ENCODE measurements at places on chromosomes 3 and 15.

DNA sequence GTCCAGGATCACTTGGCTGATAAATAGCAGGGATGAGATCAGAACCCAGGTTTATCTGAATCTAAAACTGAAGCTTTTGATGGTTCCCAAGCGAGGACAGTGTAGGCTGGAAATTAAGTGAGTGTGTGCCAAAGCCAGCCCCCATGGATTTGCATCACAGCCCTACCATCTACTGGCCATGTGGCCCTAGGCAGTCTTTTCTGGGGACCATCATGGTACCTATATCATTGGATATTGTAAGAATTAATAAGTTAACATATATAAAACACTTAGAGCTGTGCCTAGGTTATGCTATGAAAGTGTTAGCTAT lies 32.8 kb upstream of the SSR3 start:
- DNase-seq: no peak

DNA sequence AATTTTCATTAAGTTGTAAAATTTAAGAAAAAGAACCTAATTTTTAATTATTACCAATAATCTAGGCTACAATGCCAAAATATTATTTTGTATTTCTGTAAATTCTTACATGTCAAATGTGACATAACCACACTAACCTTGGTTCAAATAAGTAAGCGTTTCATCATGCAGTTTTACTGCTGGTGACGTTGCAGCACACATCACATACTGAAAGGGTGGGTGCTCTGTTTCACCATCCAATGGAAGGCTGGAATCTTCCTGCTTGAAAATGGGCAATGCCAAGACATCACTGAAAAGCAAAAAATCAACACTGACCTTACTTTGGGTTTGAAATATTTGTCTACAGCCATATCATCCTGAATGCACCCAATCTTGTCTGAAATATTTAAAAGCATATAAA lies 14.8 kb downstream of the UBP1 start:
- DNase-seq: no peak

DNA sequence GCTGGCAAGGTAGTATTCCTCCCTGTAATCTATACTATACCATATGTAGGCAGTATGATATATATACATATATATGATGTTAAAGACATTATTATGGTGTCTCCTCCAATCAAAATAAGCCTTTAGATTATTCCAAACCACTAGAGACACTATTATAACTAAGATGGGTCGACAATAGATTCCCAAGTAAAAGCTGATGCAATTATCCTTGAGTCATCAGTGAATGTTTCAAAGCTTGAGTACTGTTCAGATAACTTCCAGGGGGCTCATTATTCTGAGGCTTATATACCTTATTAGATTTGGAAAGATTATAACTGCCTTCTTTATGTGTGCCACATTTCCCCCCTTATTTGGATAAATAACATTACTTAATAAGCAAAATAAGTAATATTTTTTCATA lies 11.9 kb upstream of the C3orf38 start:
- no peak for DNase-seq

- DNase-seq: no peak
Observed at GRCh38 chr3:2535206-2535605, 436.5 kb downstream of the CNTN4 start.

DNA sequence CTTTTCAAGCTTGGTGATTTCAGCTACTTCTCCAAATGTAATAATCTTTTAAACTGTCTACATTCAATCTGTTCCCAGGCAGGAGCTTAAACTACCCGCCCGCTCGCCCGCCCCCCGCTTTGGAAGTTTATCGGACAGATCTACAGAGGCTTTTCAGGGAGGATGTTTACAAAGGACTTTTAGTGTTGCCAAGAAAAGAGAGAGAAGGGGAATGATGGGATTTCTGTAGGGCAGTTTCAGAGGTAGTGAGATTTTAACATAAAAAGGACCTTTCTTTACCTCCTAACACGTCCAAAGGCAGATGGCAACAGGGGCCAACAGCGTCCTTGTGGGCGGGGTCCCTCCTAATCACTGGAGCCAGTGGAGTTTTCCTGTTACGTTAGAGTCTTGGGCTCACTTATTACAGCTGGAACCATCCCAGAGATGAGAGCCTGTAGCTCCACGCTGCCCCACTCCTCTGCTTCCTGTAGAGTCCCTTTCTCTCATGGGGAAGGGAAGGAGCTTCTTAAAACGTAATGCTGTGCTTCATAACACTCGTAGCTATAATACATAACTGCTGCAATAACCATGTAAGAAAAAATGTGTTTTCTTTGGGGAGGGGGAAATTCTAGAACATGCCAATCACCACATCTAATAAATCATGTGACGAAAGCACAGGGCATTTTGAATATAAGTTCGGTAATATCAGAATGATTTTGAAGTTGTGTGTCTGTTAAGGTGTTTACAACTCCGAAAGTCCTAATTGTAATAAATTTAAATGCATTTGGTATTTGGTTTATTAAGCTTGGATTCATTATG lies 30.9 kb downstream of the HES1 start:
- DNase-seq: no peak

DNA sequence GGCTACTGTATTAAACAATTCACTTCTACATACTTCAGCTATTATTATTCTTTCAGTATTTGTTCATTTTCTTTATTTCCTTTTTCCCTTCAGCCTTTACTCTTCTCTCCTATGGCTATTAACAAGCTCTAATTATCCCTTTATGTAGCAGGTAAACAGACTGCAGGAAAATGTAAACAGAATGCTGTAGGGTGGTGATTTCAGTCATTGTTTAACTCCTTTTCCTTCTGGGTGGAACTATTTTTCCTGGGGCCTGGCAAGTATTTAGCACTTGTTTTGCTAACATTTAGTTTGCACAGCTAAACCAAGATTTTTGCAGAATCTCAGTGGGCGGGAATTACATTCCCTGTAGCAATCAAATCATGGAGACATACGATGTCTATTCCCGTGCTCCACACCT lies 14.4 kb downstream of the RARB start:
- no peak for DNase-seq

DNA sequence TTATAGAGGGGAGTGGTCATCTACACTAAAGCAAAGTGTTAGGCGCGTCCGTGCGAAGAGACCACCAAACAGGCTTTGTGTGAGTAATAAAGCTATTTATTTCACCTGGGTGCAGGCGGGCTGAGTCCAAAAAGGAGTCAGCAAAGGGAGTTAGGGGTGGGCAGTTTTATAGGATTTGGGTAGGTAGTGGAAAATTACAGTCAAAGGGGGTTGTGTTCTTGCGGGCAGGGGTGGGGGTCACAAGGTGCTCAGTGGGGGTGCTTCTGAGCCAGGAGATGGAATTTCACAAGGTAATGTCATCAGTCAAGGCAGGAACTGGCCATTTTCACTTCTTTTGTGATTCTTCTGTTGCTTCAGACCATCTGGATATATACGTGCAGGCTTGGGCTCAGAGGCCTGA lies 47.1 kb downstream of the OIP5 start:
- DNase-seq: no peak

GRCh38 chr3:126109880-126110235 lies 25.9 kb upstream of the SLC41A3 start:
- no peak for DNase-seq

GRCh38 chr3:71704915-71705314 lies 20.3 kb downstream of the EIF4E3 start:
- DNase-seq: no peak

GRCh38 chr3:149560001-149560400 lies 85.5 kb downstream of the TM4SF4 start:
- no peak for DNase-seq

DNA sequence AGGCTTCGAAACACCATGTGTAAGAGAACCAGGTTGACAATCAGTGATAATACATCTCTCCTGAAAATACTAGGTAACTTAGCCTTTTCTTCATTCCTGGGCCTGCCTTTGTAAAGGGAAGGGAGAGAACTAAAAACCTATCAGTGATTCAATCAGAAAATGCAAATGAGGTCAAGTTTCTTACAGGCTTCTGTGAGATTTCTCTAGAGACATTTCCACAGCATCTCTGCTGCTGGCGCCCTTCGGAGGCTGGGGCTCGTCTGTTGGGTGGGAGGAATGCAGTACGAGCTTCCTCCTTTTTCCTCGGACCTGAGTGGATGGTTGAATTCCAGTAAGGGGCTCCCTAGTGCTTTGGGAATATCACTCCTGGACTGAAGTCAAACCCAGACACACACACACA lies 340.4 kb upstream of the ICE2 start:
- DNase-seq: no peak

GRCh38 chr3:137264071-137264820 lies 306.5 kb downstream of the IL20RB start:
- DNase-seq: peak; percentile 97

GRCh38 chr15:99062226-99062625 lies 42.7 kb upstream of the SYNM start:
- DNase-seq: no peak

DNA sequence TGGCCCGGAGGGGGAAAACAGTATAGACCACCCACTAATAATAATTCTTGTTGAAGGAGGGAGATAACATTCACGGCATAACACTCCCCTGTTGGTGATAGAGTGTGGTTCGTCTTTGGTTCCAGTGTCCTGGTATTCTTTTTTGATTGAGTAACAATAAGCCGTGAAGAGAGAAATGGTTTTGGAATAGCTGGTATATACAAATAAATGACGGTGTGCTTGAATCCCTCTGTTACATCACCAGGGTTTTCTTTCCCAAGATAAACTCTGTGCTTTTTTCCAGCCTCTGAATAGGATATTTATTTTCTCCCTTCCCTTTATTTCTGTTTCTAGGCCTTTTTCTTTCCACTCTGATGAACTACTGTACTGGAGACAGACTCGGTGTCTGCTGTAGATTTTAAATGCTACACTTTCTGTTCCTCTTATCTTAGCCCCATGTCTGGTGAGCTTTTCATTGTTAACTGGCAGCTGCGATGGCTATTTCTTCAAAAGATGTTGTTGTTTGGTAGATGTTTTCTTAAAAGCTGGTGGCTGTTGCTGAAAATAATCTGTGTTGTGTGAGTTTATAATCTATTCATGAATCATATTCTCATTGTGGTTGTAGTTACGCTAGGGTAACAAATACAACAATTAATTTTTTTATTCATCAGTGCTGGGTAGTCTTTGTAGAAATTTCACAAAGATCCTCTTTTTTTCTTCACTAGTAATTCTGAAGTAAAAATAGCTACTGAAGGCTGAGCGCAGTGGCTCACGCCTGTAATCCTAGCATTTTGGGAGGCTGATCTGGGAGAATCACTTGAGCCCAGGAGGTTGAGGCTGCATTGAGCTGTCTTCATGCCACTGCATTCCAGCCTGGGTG lies 15.5 kb upstream of the SCAANT1 start:
- no peak for DNase-seq

DNA sequence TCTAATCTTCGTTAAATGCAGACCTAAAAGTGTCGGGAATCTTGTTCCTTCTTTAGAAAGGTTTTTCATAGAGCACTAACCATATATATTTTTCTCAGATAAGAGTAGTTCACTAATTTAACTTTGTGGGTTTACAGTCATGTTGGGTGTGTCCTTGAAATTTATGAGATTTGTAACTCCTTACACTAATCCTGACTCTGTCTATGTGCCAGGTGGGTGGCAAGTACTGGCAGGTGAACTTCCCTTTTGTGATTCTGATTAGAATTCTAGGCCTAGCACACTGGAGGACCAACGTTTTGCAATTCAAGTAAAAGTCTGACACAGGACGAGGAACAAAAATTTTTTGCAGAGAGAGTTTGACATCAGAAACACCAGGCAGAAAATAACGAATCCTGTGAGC lies 220.1 kb downstream of the P3H2 start:
- DNase-seq: no peak

- no peak for DNase-seq
Observed at GRCh38 chr3:12439161-12439940, 44.9 kb upstream of the TSEN2 start.

GRCh38 chr3:59796456-59796855 lies 746.6 kb upstream of the CFAP20DC start:
- no peak for DNase-seq

GRCh38 chr3:7709376-7710082 lies 792.1 kb upstream of the LMCD1 start:
- no peak for DNase-seq

- DNase-seq: no peak
Observed at GRCh38 chr15:43878446-43878845, 51.6 kb downstream of the WDR76 start.

DNA sequence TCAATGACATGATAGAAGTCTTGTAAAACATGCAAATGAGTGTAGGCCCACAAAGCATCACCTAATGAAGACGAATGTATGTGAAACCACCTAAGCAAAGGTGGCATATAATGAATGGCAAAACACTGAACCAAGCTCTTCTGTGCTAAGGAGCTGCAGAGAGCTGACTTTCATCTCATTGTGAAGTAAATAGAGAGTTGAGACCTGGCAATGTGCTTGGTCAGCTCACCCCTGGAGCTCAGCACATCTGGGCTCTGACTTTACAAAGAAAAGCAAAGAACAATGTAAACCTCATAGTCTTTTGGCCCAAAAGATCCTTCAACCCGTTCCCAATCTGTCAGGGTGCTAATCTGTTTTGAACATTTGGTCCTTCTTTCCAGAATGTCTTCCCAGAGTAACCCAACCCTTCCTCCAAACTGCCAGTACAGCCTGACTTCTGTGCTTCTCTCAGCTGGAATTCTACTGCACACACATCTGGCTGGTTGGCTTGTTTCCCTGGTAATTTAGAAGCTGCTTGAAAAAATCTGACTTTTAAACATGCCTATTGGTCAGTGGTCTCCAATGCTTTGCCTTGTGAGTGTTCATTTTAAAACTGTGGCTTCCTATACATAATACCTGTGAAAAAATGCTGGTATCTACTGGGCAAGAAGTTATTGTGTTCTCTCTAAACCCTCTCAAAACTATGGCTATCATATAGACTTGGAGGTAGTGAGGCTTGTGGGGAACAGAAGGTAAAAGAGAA lies 101.7 kb downstream of the CD200R1L start:
- no peak for DNase-seq

DNA sequence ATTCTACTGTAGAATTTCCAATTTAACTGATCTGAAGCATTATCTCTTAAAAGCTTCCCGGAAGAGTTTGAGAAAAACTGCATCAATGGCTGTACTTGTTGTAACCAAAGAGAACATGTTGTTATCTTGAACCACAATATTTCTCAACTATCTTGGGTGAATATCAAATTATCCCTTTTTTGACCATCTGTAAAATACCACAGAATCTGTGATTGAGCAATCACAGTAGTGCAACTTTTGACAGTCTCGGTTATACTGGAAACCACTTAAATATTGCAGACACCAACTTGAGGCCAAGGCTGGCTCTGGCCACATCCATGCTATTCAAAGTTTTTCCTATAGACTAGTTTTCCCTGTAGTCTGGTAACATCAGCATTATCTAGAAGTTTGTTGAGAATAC lies 842.8 kb upstream of the EPHA6 start:
- DNase-seq: no peak

GRCh38 chr3:130260918-130261317 lies 84.6 kb upstream of the COL6A5 start:
- no peak for DNase-seq

Data from NCI-H1694 (cell line).